ENCODE measurements at places on chromosomes 1 and 21.

DNA sequence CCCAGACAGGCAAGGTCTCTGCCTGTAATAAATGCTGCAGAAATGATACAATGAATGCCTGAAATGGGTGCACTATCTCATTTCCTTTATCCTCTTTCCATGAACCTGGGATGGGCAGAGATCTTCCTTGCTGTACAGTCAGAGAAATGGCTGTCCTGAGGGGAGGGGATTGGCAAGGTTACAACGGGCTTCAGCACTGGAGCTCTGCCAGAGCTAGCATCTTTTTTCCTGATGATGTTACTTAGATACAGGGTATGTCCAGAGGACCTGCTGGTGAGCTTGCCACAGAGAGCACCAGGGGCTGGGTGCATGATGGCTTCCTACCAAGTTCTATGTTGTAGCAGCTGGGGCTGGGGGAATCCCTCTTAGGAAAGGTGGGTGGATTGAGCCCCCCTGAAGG lies 115.1 kb downstream of the PLXNA2 start:
- no peak for DNase-seq

DNA sequence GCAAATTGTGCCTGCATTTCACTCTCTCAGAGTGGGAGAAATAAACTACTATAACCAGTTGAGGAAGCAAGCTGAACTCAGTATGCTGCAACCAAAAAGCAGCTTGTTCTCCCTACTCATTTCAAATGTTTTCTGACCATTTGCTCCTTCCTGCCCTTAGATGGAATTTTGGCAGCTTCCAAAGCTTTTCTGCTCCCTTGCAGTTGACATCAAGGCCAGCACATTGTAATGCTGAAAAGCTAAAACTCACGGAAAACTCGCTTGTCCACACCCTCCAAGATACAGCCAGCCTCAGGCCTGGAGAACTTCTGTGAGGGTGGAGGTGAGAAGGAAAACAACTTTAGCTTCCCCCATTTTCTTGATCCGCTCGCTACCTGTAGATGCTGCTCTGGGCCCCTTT lies 5.0 kb upstream of the CHML start:
- DNase-seq: no peak

DNA sequence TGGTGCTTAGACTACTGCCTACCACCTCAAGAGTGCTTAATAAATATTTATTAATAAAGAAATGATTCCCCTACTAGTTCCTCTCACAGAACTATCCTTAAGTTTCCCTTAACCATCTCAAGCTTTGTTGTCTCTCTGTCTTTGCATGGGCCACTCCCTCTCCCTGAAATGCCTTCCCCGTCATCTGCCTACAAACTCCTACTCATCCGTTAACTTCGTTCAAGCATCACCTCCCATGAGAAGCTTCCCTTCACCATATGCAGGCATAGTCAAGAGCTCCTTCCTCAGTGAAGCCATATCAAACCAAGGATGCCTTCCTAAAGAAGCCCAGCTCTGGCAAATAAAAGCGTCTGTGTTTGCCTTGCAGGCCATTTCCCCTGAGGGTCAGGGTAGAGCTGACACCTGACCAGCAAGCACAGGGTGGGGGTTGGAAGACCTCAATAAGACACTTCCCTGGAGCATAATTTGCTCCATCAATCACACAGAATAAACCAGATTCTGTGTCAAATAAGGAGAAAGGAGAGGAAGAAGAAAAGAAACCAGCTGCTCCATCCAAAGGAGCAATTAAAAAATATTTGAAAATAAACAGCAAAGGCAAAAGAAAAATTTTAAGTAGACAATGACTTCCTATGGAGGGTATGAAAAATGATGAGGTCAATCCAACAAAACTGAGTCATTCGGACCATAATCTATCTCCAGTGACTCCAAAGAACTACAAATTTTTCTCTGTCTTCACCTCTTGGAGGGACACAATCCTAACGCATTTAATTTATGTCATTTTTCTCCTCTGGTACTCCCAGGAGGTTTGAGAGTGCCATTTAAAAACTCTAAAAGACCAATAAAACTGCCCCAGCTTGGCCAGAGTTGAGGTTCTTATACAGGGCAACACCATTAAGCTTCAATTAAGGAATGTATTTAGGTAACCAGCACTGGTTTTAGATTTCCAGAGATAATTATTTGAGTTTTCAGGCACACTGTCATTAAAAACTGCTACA lies 303.6 kb downstream of the KCNH1 start:
- DNase-seq: no peak

GRCh38 chr1:64956733-64957441 lies 9.5 kb downstream of the JAK1 start:
- no peak for DNase-seq

GRCh38 chr1:201715801-201716741 lies 112.9 kb upstream of the IPO9 start:
- DNase-seq: no peak

- no peak for DNase-seq
Measured at GRCh38 chr1:182376936-182377574, 14.5 kb downstream of the GLUL start.

DNA sequence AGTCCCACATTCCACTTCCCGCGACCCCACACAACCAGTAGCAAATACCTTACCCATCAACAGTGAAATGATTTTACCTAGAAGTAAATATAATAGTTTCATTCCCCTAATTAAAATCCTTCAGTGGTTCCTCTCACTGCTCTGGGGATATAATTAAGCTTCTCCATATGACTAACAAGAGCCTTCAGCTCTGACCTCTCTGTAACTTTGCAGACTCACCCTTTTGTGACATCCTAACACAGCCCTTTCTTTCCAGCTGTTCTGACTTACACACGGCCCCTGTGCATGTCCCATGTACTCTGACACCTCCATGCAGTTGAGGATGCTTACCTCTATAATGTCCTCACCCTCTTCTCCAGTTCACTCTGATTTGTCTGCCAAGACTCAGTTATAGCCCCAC lies 137.3 kb upstream of the SPAG17 start:
- DNase-seq: no peak

DNA sequence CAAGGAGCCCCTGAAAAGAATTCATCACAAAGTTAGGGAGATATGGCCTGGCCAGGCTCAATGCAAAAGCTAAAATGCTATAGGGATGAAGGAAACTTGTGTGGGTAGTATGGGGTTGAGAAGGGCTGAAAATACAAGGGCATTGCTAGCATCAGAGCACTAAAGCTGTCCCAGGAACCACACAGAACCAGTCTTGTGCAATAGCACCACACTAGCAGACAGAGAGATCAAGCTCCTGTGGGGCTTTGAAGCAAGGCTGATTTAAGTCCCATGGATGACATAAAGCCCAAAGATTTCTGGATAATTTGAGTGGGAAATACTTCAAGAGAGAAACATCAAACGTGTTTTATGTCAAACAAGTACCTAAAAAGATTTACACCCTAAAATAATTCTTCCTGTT lies 97.1 kb downstream of the VAV3 start:
- DNase-seq: no peak

DNA sequence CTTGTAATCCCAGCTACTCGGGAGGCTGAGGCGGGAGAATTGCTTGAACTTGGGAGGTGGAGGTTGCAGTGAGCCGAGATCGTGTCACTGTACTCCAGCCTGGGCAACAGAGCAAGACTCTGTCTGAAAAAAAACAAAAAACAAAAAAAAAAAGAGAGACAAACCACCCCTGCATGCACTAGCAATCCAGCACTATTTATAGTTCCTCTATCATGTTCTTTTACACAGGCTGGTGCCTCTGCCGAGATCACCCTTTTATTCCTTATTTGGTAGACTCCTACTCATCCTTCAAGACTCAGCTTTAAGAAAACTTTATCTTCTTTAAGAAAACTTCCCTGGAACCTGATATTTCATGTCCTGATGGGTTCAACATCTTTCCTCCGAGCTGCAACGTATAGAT lies 10.8 kb downstream of the FMO5 start:
- no peak for DNase-seq

GRCh38 chr21:36690628-36691554 lies 8.0 kb upstream of the SIM2 start:
- DNase-seq: no peak

- DNase-seq: no peak
Measured at GRCh38 chr1:16067127-16067768, 6.2 kb downstream of the FAM131C start.

GRCh38 chr1:178538192-178538916 lies 25.4 kb downstream of the TEX35 start:
- peak; percentile 61 for DNase-seq

GRCh38 chr1:205013683-205014367 lies 29.2 kb upstream of the CNTN2 start:
- DNase-seq: no peak

GRCh38 chr1:204196068-204196795 lies at the start of gene KISS1:
KISS1 (minus strand) TSS chr1:204196491; CDS start chr1:204192876, 3,615 bp downstream.
- DNase-seq: no peak

DNA sequence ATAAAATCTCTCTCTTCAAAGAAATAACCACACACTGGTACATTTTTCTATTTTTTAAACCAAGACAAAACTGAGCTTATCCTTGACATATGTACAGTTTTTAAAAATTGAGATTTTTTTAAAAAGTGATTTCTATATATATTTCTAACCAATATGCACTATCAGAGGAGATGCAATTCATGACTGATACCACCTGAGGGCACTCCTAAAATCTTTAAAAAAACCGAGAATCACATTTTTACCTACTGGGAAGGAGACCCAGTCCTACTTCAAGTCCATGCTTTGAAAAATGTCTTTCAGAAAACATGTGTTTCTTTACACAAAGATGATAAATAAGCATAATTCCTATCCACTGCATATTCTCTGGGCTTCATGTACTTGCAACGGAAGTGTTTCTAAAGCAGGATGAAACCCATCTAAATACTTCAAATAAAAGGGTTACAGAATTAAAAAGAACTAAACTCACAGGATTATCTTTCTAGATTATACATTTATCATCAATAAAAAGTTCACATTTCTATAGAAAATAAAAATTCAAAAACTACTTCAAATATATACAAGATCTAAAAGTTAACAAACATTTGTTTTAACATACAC lies 98.6 kb downstream of the ENAH start:
- DNase-seq: no peak

DNA sequence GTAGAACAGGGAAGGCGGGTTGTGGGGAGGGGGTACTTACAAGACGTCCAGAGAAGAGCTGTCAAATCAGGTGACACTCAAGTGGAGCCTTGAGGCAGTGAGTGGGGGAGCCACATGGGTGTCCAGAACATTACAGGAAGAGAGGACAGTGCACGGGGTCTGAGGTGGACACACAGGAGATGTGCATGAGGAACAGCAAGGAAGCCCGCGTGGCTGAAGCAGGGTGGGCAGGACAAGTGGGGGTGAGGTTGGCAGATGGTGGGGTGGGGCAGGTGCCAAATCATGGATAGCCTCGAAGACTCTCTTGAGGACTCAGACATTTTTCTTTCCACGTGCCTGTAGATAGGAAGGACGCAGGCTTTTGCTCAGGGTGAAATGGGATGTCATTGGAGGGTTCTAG lies 921 bp downstream of the SMPDL3B start:
- no peak for DNase-seq

DNA sequence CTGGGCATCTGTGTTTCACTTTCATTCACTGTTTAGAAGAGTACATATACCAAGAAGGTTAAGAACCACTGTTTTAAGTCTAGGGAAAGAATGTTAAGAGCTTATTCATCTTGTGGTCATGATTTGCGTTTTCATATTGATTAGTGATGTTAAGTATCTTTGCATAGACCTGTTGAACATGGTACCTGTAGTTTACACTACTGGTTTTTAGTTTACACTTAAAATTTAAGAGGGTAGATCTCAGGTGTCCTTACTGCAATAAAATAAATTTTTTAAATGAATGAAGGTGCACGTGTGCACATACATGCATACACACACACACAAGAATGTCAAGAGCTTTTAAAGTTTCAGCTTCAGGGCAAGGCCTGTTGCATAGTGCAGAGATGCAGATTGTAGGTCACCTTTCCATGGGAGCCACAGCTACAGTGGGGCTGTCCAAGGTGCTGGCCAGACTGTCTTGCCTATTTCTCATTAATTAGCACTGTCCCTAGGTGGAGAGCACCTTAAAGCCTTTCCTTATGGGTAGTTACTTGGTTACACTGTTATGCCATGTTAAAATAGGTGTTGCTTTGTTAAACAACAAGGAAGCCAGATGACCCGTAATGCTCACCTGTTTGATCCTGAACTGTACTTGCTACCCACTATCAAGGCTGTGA lies 543.0 kb upstream of the DAB1 start:
- DNase-seq: no peak

DNA sequence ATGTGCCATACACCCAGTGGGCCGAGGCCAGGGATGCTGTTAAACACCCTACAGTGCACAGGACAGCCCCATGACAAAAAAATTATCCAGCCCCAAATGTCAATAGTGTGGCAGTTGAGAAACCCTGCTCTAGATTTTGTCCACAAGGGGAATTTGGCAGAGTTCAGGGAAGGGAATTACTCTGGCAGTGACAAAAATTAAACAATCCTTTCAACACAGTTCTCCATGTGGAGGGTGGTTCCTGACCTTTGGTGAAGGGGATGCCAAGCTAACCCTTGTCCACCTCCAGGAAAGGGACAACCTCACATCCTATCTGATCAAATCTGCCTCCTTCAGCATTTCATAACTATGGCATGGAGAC lies 28.4 kb upstream of the CD84 start:
- DNase-seq: no peak

- DNase-seq: no peak
Measured at GRCh38 chr1:219459351-219460080, 153.4 kb downstream of the ZC3H11B start.

DNA sequence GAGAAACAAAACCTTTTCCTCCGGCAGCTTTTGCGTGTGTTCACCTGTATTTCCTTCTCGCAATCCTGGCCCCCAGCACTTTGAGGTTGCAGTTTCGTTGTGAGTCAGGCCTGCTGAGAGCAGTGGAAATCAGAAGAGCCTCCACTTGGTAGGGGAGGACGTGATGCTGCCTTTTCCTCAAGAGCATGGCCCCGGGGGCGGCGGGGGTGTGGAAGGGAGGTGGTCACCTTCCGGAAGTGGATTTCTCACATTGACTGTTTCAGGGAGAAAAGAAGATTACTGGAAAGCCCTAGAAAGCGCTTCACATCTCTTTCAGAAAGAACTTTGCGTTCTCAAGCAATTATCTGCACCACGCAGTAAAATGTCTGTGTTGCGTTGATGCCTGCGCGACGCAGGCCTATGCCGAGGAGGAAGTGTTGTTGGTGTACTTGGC lies 12.2 kb upstream of the IL10 start:
- no peak for DNase-seq

DNA sequence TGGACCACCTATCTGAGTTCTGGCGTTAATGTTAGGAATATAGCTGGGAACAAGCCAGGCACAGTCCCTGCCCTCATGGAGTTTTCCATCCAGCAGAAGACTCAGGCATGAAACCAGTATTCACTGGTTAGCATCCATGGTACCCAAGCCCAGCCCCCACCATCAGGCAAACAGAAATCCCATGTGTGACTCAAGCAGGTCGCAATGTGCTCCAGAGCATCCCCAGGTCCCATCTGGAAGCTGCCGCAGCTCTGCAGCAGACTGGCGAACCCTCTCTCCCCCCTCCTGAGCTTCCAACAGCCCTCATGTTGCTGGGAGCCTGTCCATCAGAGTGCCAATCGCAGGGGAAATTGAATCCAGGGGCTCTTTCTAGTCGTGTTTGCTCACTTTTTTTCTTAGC lies 174.2 kb downstream of the RRAGC start:
- DNase-seq: no peak

GRCh38 chr1:33140153-33141149 lies 41.4 kb downstream of the TRIM62 start:
- no peak for DNase-seq

GRCh38 chr1:34833711-34834110 lies 25.8 kb downstream of the SMIM12 start:
- no peak for DNase-seq

- DNase-seq: no peak
Measured at GRCh38 chr1:171707583-171707982, 34.3 kb downstream of the VAMP4 start.

GRCh38 chr1:6594977-6595740 lies 7.5 kb downstream of the KLHL21 start:
- DNase-seq: no peak
